Psoas muscle (tissue), 8 donors: ENCODE measurements at places on chromosomes 11 and 22. TPM values are rescaled to one million over a fixed set of nuclear protein-coding genes. Genes with fewer than 3 reads are reported as not detected.

Gene RAPSN
- 50.0 TPM for polyA plus RNA-seq

Gene TRIM22
- polyA plus RNA-seq, result 5.6 TPM

Gene PSMC3
- polyA plus RNA-seq, result 300 TPM

Gene OR56B1
- polyA plus RNA-seq, result not detected

Gene OR5B21
- not detected for polyA plus RNA-seq

Gene MISFA
- polyA plus RNA-seq, result 1.4 TPM

Gene OR52D1
- not detected for polyA plus RNA-seq

Gene SCO2
- not detected for polyA plus RNA-seq
